Memory B cell (primary cell): ENCODE measurements at places on chromosomes 3 and 15.
A peak's percentile ranks its signal among the peaks of the same experiment; 100 is the strongest.

DNA sequence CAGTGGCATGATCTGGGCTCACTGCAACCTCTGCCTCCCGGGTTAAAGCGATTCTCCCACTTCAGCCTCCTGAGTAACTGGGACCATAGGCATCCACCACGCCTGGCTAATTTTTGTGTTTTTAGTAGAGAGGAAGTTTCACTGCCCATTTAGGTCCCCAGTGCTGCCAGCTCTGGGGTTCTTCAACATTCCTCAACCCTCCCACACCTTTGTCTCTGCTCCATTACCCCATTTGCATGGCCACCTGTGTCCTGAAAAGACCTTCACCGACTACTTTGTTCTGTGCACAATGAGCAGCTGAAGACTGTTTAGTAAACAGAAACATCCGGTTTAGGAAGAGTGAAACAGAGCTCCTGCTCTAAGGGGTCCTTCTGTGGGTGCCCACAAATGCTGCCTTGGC is 92.0 kb downstream of the FAM43A start:
- no peak for DNase-seq
- H3K27ac ChIP-seq, result no peak overlapping the region
- peaks cover 17% of the 10 kb centered on the region for H3K27me3 ChIP-seq
- no peaks in the 10 kb centered on the region for H3K36me3 ChIP-seq
- no peak overlapping the region for H3K4me3 ChIP-seq
- peaks cover 11% of the 10 kb centered on the region for H3K4me1 ChIP-seq

DNA sequence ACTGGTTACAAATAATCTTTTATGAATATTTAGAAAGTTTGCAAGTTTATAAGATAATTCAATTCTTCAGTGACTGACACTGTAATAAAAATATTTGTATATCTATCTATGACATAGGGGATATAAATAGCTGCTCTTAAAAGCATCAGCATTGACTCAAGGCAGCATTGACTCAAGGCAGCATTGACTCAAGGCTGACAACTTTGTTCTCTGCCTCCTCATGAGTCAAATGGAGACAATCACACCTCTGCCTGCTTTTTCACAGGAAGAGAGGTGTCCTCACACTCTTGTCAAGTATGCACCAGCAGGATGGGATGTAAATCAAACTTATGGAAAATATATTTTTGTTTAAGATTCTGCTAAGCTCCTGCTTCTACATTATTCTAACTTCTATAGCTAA is 1173.1 kb downstream of the NSUN3 start:
- H3K27ac ChIP-seq, result no peak overlapping the region
- H3K27me3 ChIP-seq, result no peaks in the 10 kb centered on the region
- DNase-seq, result no peak
- no peak overlapping the region for H3K4me3 ChIP-seq
- no peaks in the 10 kb centered on the region for H3K4me1 ChIP-seq
- no peaks in the 10 kb centered on the region for H3K36me3 ChIP-seq

DNA sequence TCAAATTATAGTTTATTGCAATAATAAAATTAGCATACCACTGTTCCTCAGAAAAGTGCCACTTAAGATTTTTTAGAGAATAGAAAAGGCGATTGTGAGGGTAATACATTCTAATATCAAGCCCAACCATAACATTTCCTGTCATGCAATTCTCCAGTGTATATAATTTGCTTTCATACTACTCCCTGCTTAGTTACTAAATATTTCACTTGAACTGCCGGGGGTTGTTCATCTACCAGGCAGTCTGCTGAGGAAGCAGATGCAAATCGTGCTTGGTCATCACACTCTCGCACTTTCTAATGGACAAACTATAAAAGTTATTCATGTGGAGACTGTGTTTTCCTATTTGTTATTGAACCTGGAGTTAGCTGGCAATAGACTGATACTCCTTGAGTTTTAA is 645.6 kb upstream of the CBLB start:
- no peak overlapping the region for H3K4me3 ChIP-seq
- H3K36me3 ChIP-seq, result no peaks in the 10 kb centered on the region
- no peaks in the 10 kb centered on the region for H3K27me3 ChIP-seq

DNA sequence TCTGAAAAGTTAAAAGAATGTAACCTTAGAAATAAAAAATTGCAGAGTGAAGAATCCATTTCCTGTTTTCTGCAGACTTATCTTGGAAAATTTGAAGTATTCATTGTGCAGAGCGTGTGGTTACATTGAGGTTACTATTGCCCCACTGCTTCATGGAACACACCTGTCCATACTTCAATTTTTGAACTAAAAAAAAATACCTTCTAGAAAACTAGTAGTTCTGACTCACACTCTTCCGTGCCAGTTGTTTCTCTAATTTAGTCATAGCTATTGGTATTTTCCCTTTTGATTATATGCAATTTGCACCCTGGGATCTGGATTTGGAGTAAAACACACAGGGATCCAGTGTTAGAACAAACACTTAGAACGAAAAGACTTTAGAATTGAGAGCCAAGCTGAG is 111.8 kb upstream of the LYSMD4 start:
- H3K27ac ChIP-seq, result no peak overlapping the region
- H3K4me3 ChIP-seq, result no peak overlapping the region
- peaks cover 1% of the 10 kb centered on the region for H3K36me3 ChIP-seq

GRCh38 chr3:9955611-9956352 is 3.6 kb upstream of the PRRT3 start:
- no peaks in the 10 kb centered on the region for H3K27me3 ChIP-seq
- DNase-seq, result no peak
- H3K4me1 ChIP-seq, result peaks cover 10% of the 10 kb centered on the region
- H3K4me3 ChIP-seq, result no peak overlapping the region

DNA sequence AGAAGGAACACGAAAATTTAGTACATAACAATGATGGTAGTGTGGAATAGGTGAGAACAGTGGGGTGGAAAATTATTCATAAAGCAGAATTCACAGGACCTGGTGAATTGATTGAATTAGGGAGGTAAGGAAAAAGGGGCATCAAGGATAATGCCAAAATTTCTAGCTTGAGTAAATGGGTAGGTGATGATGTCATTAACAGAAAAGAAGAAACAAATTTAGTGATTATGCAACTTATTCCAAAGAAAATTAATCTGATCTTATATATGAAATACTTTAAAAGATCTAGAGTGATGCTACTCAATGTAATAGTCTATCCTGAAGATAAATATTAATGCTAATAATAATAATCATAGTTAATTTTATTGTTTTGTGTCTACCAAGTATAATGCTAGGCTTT is 544.6 kb upstream of the LMCD1 start:
- no peaks in the 10 kb centered on the region for H3K4me1 ChIP-seq
- H3K27ac ChIP-seq, result no peak overlapping the region
- no peaks in the 10 kb centered on the region for H3K27me3 ChIP-seq
- DNase-seq, result no peak
- no peak overlapping the region for H3K4me3 ChIP-seq
- H3K36me3 ChIP-seq, result no peaks in the 10 kb centered on the region

DNA sequence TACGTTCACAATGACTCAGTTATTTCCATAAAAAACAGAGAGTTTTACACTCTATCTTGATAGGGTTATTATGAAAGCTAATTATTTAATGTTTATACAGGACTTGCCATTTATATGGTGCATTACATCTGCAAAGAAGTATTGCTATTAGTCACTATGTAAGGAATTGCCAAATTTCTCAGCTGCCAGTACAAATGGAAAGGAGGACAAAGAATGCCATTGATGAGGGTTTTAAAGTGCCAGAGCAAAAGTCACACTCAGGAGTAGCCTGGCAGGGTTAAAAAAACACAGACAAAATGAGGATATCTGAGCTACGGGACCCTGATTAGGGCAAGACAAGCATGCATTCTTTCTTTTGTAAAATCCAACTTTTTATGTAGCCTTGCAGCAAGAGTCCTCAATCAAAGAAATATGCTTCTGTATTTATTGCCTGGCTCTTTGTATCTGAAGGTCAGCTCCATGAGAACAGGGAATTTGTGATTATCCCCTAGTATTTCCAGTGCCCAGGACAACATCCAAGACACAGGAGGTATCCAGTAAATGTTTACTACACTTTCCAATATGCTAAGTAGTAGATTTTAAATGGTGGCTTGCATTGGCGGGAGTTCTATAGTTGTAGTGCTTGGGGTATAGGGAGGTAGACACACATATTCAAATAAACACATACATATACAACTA is 1013.6 kb downstream of the ROBO1 start:
- DNase-seq, result no peak
- no peak overlapping the region for H3K4me3 ChIP-seq
- H3K27me3 ChIP-seq, result no peaks in the 10 kb centered on the region
- H3K27ac ChIP-seq, result no peak overlapping the region
- H3K36me3 ChIP-seq, result no peaks in the 10 kb centered on the region

GRCh38 chr3:13016083-13016720 is 57.0 kb downstream of the IQSEC1 start:
- peaks cover 62% of the 10 kb centered on the region for H3K4me1 ChIP-seq
- peak overlapping the region; percentile 86 for H3K4me3 ChIP-seq
- peaks cover 14% of the 10 kb centered on the region for H3K36me3 ChIP-seq
- H3K27me3 ChIP-seq, result no peaks in the 10 kb centered on the region
- H3K27ac ChIP-seq, result peak overlapping the region; percentile 96
- peak; percentile 69 for DNase-seq

DNA sequence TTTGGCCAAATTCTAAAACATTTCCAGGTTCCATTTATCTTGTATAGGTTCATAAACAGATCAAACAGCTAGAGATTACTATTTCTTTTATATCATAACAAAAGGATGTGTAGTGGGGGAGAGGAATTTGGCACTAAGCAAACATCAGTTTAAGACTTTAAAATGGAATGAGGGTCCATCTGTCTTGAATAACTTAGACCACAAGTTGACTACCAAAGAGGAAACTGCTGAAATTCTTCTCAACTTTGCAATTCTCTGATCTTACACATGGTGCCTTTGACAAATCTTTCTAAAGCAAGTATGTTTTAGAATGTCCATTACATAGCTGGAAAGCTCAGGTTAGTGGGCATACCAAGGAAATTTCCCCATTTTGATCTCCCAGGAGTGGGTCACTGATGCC is 140.5 kb upstream of the ADAMTS9 start:
- DNase-seq, result no peak
- H3K27ac ChIP-seq, result no peak overlapping the region
- no peaks in the 10 kb centered on the region for H3K36me3 ChIP-seq
- no peak overlapping the region for H3K4me3 ChIP-seq
- H3K4me1 ChIP-seq, result no peaks in the 10 kb centered on the region
- H3K27me3 ChIP-seq, result no peaks in the 10 kb centered on the region

DNA sequence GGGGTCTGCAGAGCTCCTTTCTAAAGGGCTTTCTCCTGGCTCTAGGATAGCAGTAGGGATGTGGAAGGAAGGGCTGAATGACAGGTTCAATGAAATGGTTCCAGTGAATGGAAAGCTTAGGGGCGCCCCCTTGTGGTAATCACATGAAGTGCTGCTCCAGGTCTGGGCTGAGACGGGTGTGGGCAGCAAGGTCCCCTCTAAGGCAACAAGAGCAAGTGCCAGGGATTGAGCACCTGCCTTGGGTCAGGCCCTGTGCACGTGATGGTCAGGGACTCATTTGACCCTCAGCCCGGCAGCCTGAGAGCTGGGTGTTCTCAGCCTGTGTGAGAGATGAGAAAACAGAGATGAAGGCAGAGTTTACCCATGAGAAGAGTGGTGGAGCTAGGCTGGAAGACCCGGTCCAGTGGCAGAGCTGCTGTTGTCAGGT is 12.1 kb upstream of the CX3CR1 start:
- no peak overlapping the region for H3K27ac ChIP-seq
- no peaks in the 10 kb centered on the region for H3K36me3 ChIP-seq
- peaks cover 4% of the 10 kb centered on the region for H3K27me3 ChIP-seq
- peaks cover 15% of the 10 kb centered on the region for H3K4me1 ChIP-seq
- peak; percentile 79 for DNase-seq

DNA sequence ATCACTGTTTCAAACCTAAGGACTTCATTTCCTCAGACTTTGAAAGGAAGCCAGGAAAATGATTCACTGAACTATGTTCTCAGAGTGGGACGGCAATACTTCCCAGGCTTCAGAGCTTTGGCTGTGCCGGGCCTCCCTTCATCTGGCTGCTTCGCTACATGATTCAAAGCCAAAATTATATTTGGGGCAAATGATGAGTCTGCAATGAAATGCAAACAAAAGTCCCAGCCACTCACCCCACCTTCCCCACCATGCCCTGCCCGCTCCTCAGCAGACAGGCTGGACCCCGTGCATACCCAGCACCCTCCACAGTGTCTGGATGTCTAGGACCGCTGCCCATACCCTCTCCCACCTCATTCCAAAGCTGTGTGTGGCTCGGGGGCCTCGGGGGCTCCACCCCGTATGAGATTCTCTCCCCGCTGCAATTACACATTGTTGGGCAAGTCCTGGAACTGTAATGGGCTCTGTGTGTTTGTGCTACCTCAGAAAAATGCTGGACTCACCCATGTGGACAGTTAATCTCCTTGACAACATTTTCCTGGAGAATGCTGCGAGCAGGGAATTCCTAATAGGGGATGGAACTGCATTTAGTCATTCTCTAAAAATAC is 32.2 kb downstream of the ATP10A start:
- H3K4me3 ChIP-seq, result no peak overlapping the region
- H3K27ac ChIP-seq, result no peak overlapping the region
- no peaks in the 10 kb centered on the region for H3K27me3 ChIP-seq
- peaks cover 1% of the 10 kb centered on the region for H3K36me3 ChIP-seq

- DNase-seq, result no peak
- peaks cover 6% of the 10 kb centered on the region for H3K27me3 ChIP-seq
- no peak overlapping the region for H3K27ac ChIP-seq
- peaks cover 4% of the 10 kb centered on the region for H3K4me1 ChIP-seq
These were observed 913 bp upstream of the SCN5A start for GRCh38 chr3:38650248-38650951.

GRCh38 chr3:158845765-158846350 is 44.0 kb downstream of the MFSD1 start:
- H3K4me1 ChIP-seq, result no peaks in the 10 kb centered on the region
- H3K36me3 ChIP-seq, result no peaks in the 10 kb centered on the region
- no peak overlapping the region for H3K4me3 ChIP-seq

GRCh38 chr3:52286777-52287110 is 884 bp upstream of the GLYCTK start:
- DNase-seq, result no peak
- H3K36me3 ChIP-seq, result peaks cover 4% of the 10 kb centered on the region
- peak overlapping the region; percentile 98 for H3K4me3 ChIP-seq
- H3K27ac ChIP-seq, result peak overlapping the region; percentile 99

GRCh38 chr3:64686446-64686908 is 1.3 kb downstream of the ADAMTS9 start:
- H3K36me3 ChIP-seq, result peaks cover 6% of the 10 kb centered on the region
- peaks cover 21% of the 10 kb centered on the region for H3K27me3 ChIP-seq
- DNase-seq, result no peak
- H3K4me1 ChIP-seq, result peaks cover 6% of the 10 kb centered on the region

DNA sequence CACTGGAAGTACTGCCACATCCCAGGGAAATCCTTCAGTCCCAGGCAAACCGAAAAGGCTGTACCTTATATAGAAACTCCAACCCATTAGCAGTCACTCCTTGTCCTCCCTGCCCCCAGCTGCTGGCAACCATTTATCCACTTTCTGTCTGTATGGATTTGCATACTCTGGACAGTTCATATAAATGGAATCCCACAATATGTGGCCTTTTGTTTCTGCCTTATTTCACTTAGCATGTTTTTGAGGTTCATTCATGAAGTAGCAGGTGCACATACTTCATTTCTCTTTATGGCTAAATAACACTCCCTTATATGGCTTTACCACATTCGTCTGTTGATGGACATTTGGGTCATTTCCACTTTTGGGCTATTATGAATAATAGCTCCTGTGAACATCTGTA is 51.6 kb upstream of the CMTM8 start:
- no peak for DNase-seq
- H3K27ac ChIP-seq, result no peak overlapping the region
- H3K36me3 ChIP-seq, result no peaks in the 10 kb centered on the region
- peaks cover 10% of the 10 kb centered on the region for H3K27me3 ChIP-seq

- peaks cover 2% of the 10 kb centered on the region for H3K27me3 ChIP-seq
- no peaks in the 10 kb centered on the region for H3K4me1 ChIP-seq
- H3K4me3 ChIP-seq, result peak overlapping the region; percentile 21
- H3K36me3 ChIP-seq, result no peaks in the 10 kb centered on the region
These were observed 339.9 kb downstream of the CHL1 start for GRCh38 chr3:536417-536813.
